ENCODE measurements at places on chromosomes 7 and 10.

DNA sequence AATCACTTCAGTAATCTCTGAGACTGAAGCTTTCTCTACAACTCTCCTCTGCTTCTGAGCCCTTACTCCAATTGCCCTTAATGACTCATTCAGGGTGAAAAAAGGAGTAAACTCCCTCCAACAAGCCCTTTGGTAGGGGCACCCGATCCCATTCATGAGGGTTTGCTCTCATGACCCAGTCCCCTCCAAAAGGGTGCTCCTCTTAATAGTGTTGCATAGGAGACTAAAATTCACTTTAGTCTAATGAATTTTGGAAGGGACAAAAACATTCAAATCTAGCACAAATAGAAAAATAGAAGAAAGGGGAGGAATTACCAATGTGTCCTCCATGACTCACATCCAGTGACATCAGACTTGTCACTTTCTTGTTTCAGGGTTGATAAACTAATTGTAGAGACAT lies 66.2 kb upstream of the CCNY start:
- DNase-seq = no peak

GRCh38 chr10:51766423-51767102 lies 67.2 kb upstream of the CSTF2T start:
- DNase-seq = no peak

DNA sequence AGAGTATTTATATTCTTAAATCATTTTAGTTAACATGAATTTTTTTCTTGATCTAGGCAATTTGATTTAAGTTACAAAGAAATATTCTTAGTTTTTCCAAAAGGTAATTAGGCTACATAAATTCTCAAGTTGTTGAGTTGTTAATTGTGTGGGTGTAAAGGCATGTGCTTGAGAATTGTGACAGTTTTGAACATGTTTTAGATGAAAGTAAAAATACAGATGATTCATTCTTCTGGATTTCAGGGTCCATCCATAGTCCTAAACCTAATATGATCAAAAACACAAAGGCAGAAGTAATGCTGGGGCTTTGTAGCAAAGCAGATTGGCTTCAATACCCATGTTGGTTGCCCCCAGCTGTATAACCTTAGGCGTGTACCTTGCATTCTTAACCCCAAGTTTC lies 127.9 kb downstream of the CPED1 start:
- DNase-seq = no peak

DNA sequence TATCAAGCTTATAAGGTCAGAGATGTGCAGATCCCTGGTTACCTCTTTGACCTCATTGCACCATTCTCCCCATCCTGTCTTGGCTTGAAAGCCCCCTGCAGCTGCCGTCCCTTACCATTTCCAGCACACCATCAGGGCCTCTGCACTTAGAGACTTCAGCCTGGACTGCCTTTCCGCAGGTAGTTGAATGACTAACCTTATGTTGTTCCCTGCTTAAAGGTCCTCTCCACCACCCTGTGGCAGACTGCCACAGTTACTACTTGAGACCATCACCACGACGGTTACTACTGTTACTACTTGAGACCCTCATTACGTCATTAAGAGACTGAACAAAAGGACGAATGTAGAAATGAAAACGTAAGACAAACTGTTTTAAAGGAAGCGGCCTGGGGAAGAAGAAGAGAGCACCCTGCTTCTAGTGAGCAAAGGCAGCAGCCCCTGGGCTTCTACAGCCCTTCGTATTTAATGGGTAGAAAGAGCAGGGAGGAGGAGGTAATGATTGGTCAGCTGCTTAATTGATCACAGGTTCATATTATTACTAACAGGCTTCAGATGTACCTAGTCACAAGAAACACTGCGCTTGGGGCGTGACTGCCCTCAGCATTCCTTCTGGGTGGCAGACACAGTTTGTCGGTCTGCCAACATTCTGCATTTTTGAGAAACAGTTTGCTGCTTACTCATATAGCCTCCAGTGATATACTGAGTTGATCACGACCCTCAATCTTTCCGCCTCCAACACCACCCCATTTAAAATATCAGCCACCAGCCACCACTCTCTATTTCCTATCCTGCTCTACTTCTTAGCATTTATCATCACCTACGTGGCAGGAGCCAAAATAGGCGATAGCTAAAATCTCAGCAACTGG lies 74.1 kb upstream of the PARD3 start:
- no peak for DNase-seq

GRCh38 chr10:76774987-76775603 lies 862.5 kb downstream of the KCNMA1 start:
- no peak for DNase-seq

GRCh38 chr7:102279537-102280400 lies 6.9 kb upstream of the SH2B2 start:
- peak; percentile 27 for DNase-seq

DNA sequence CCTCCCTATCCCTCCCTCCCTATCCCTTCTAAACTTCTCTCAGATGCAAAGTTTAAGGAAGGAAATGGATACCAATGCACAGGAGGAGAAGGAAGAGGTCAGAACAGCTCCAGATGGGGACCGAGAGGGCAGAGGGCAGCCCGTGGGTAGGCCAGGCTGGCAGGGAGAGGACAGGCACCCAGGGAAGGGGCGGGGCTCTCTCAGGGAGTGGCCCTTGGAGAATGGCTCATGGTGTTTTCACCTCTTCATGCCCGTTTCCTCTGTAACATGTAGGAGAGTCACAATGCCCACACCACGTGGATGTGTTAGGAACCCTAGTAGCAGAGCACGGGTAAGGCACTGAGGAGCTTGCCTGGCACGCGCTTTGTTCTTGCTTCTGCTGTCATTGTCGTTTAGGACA lies 264.5 kb downstream of the CELF2 start:
- DNase-seq = no peak

- DNase-seq = no peak
Measured at GRCh38 chr7:135744938-135745702, 3.5 kb downstream of the FAM180A start.

- no peak for DNase-seq
Measured at GRCh38 chr7:121275204-121275603, 53.6 kb upstream of the WNT16 start.

GRCh38 chr10:80204677-80205476 lies 460 bp downstream of the ANXA11 start:
- DNase-seq = no peak

GRCh38 chr7:18144166-18144565 lies 116.5 kb upstream of the PRPS1L1 start:
- DNase-seq = no peak

DNA sequence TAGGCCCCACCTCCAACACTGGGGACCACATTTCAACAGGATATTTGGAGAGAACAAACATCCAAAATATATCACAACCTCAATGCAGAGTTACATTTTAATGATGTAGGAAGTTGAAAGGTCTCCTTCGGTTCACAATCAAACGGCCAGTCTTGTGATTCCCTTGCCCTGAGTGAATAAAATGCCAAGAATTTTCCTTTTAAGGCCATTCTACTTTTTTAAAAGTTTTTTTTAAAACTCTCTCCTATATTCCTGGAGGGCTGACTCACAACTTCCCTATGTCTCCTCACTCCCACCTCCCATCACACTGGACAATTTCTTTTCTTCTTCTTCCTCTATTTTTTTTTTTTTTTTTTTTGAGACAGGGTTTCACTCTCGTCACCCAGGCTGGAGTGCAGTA lies 693.6 kb upstream of the AUTS2 start:
- no peak for DNase-seq

Data from stimulated activated CD4-positive, alpha-beta T cell treated with anti-CD3 and anti-CD28 coated beads, TNF-alpha, amount 100 ng/mL, for 1 hour (primary cell).